ENCODE measurements at places on chromosomes 16 and 17.

- no peak for DNase-seq
- no peaks in the 10 kb centered on the region for H3K36me3 ChIP-seq
- H3K4me1 ChIP-seq: no peaks in the 10 kb centered on the region
- peak overlapping the region; percentile 69 for H3K4me3 ChIP-seq
These were observed 688 bp downstream of the CA10 start for GRCh38 chr17:52157603-52158449.

DNA sequence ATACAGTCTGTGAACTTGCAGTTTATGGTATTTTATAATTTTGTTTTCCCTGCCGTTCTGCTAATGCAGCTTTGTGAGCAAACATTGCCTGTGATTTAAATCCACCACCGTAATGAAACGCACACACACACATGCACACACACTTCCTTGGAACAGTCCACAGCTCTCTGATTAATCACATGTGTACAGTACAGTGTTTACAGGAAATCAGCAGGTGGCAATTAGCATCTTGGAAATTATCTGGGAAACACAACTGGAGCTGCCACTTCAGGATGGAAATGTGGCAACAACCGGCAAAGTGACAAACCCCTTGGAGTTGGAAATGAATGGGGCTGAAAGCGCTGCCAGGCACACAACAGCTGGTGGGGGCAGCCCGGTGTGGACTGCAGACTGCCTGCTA, 12.9 kb upstream of the ZKSCAN2 start:
- DNase-seq: no peak
- H3K4me1 ChIP-seq: no peaks in the 10 kb centered on the region
- peaks cover 10% of the 10 kb centered on the region for H3K36me3 ChIP-seq
- H3K27me3 ChIP-seq: no peaks in the 10 kb centered on the region
- no peak overlapping the region for H3K27ac ChIP-seq

GRCh38 chr17:80243526-80244433, 16.9 kb upstream of the RNF213 start:
- no peak overlapping the region for H3K27ac ChIP-seq
- H3K36me3 ChIP-seq: no peaks in the 10 kb centered on the region
- DNase-seq: no peak
- H3K4me1 ChIP-seq: no peaks in the 10 kb centered on the region

DNA sequence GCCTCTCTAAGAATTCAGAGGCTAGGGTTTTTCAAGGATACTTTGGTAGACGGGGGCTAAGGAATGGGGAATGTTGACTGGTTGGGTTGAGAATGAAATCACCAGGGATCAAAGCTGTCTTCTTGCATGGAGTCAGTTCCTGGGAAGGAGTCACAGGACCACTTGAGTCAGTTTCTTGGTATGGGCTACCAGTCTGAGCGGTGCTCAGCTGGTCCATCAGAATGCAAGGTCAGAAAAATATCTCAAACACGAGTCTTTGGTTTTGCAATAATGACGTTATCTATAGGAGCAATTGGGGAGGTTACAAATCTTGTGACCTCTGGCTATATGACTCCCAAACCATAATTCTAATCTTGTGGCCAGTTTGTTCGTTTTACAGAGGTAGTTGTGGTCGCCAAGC, 18.4 kb downstream of the CHD9NB start:
- peaks cover 32% of the 10 kb centered on the region for H3K27me3 ChIP-seq
- H3K27ac ChIP-seq: no peak overlapping the region
- H3K36me3 ChIP-seq: peaks cover 2% of the 10 kb centered on the region
- H3K4me1 ChIP-seq: no peaks in the 10 kb centered on the region
- DNase-seq: no peak

DNA sequence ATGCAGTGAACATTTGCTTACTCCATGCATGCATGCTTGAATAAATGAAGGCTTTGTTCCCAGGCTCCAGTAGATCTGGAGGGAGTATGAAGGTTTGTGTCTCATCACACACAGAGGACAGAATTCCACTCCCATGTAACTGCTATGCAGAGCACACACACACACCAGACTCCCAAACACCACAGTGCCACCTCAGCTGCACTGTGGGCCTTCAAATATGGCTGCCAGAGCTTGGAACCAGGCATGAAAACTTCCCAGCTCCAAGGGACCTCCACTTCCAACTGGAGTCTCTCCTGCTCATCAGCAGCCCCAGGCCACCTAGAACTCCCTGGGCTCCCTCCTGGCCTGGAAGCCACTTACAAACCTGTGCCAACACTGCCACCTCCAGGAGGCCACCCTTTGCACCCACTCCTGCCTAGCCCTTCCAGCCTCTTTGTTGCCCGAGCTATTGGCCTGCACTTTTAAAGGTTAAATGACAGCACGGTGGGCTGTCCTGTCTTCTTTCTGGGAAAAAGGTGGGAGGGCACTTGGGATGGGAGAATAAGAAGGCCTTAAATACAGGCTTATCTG, 151.2 kb downstream of the ZNF423 start:
- no peaks in the 10 kb centered on the region for H3K36me3 ChIP-seq
- DNase-seq: no peak
- no peaks in the 10 kb centered on the region for H3K27me3 ChIP-seq
- H3K4me1 ChIP-seq: no peaks in the 10 kb centered on the region

- H3K4me3 ChIP-seq: no peak overlapping the region
- no peak for DNase-seq
- H3K27me3 ChIP-seq: no peaks in the 10 kb centered on the region
These were observed 5.8 kb upstream of the GNA13 start for GRCh38 chr17:65062171-65062915.

DNA sequence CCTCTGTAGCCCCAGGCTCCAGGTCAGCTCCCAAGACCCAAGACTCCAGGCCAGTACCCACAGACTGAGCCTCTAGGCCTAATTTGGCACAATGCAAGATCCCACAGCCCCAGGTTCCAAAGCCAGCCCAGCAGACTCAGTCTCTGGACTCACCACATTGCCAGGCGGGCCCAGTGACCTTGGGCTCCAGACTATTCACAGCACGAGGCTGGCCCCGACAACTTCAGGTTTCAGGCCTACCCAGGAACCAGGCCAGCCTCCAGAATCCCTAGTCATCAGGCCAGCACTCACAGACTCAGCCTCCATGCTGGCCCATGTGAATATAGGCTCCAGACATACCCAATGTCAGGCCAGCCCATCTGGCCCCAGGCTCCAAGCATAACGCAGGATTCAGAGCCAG, 103.8 kb downstream of the CEP112 start:
- H3K27ac ChIP-seq: no peak overlapping the region
- no peaks in the 10 kb centered on the region for H3K4me1 ChIP-seq
- no peak overlapping the region for H3K4me3 ChIP-seq
- no peak for DNase-seq

GRCh38 chr16:88370365-88370764, 12.4 kb upstream of the ZNF469 start:
- no peaks in the 10 kb centered on the region for H3K4me1 ChIP-seq
- no peak for DNase-seq
- no peak overlapping the region for H3K4me3 ChIP-seq
- H3K27ac ChIP-seq: no peak overlapping the region

All from activated T-cell treated with anti-CD3 and anti-CD28 coated beads, Interleukin-2, amount 50 U/mL, for 72 hours (primary cell).